NCI-H345 (cell line): ENCODE measurements at places on chromosomes 7 and 10.

- no peak for DNase-seq
Observed at GRCh38 chr7:139168479-139168878, 59.0 kb upstream of the ZC3HAV1 start.

GRCh38 chr10:15510963-15511362 lies 139.9 kb upstream of the FAM171A1 start:
- no peak for DNase-seq

DNA sequence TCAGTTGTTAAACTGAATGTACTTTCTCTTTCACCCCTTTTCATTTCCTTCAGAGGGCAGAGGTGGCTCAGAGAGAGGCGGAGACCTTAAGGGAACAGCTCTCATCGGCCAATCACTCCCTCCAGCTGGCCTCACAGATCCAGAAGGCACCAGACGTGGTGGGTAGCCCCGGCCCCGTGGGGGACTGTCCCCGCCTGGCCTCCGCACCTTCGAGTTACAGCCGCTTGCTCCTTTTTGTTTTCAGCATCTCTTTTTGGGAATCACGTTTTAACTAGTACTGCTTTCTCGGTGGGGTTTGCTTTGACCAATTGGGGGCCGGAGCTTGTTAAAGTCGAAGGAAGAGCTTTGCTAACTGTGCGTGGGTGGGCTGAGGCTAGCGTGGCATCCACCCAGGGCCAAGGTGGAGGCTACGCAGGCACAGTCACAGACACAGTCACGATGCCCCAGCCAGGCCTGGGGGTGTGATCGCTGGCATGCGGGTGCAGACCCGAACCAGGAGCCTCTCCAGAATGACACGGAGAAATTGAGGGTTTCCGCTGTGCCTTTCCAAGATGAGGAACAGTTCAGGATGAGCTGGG lies 116.2 kb upstream of the SH2B2 start:
- DNase-seq: no peak

DNA sequence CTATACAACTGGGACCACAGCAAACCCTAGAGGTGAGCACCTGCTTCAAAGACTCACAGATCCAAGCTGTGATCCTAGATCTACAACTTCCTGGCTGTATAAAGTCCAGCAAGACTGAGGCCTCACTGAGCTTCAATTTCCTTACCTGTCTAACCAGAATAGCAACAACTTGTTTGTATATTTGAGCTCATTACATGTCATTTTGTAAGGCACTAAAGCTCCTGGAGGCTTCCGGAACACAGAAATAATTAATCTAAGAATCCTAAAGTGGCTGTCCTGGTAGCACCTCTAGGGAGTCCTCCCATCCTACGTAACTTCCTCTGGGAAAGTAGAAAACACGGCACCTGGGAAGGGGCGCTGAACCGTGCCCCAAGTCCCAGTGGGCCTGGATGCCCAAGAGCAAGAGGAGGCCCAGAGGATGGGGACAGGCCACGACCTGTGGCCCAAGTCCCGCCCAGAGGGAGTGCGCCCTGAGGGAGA lies 39.4 kb downstream of the HK1 start:
- no peak for DNase-seq

DNA sequence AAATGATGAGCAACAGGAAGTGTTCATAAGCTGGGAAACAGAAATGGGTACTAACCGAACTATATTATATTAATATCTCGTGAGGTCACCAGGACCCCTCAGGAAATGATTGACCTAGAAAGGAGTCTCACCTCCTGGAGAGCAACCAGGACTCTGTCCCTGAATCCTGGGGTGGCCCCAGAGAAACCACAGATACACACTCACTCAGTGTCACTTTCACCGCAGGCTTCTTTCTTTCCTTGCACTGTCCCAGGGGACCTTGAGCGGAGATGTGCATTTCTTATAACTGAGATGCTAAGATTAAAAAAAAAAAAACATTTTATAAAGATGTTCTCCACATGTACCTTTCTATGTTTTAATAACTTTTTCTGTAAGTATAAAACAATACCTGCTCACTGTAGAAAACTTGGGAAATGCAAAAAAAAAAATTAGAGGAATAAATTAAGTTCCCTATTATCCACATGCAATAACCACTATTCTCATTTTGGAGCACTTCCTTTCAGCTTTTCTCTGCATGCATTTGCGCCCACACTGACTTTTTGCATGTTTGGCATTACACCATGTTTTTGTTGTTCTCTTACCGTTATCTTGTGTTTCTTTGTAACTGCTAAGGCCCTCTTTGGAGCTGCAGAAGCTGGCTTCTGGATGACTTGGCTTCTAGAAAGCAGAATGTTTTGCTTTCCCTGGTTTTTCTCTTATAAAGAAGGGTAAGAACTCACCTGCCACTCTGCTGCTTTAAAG lies 15.0 kb downstream of the NOD1 start:
- DNase-seq: no peak
